ENCODE measurements at places on chromosomes 7 and 10.

DNA sequence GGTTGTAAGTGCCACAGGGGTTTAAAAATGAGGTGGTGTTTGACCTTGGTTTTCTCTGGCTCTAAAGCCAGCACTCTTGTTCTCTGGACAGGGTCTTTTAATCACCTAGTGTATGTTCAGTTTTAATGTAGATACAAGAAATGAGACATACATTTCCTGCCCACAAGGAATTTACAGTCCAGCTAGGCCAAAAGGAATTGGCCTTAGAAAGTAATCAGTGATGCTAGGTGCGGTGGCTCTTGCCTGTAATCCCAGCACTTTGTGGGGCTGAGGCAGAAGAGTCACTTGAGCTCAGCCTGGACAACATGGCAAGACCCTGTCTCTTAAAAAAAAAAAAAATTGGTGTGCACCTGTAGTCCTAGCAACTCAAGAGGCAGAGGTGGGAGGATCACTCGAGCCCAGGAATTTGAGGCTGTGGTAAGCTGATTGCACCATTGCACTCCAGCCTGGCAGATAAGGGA lies 100.2 kb downstream of the LRMDA start:
- DNase-seq: no peak
- H3K4me1 ChIP-seq: peaks cover 5% of the 10 kb centered on the region
- no peaks in the 10 kb centered on the region for H3K36me3 ChIP-seq

DNA sequence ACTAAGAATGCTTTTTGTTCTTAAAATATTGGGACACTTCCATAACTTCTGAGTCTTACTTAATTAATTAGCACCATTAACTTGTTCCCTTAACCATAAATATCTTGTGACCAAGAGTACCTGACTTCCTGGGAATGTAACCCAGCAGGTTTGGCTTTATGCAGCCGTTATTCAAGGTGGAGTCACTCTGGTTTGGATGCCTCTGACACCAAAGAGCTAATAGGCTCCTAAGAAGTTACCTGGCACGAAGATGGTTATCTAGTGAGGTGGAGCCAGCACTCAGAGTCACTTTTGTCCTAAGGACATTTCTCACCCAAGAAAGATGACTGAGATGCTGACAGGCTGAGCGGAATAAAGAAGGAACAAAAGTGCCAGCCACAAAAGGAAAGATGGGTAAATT lies 172.3 kb downstream of the C1GALT1 start:
- no peak overlapping the region for H3K4me3 ChIP-seq
- no peaks in the 10 kb centered on the region for H3K36me3 ChIP-seq
- H3K27me3 ChIP-seq: no peaks in the 10 kb centered on the region
- H3K27ac ChIP-seq: peak overlapping the region; percentile 52
- H3K4me1 ChIP-seq: peaks cover 10% of the 10 kb centered on the region

- H3K27ac ChIP-seq: no peak overlapping the region
- H3K4me3 ChIP-seq: no peak overlapping the region
- no peaks in the 10 kb centered on the region for H3K36me3 ChIP-seq
- DNase-seq: no peak
Observed at GRCh38 chr10:128932071-128932820, 534.8 kb upstream of the MGMT start.

DNA sequence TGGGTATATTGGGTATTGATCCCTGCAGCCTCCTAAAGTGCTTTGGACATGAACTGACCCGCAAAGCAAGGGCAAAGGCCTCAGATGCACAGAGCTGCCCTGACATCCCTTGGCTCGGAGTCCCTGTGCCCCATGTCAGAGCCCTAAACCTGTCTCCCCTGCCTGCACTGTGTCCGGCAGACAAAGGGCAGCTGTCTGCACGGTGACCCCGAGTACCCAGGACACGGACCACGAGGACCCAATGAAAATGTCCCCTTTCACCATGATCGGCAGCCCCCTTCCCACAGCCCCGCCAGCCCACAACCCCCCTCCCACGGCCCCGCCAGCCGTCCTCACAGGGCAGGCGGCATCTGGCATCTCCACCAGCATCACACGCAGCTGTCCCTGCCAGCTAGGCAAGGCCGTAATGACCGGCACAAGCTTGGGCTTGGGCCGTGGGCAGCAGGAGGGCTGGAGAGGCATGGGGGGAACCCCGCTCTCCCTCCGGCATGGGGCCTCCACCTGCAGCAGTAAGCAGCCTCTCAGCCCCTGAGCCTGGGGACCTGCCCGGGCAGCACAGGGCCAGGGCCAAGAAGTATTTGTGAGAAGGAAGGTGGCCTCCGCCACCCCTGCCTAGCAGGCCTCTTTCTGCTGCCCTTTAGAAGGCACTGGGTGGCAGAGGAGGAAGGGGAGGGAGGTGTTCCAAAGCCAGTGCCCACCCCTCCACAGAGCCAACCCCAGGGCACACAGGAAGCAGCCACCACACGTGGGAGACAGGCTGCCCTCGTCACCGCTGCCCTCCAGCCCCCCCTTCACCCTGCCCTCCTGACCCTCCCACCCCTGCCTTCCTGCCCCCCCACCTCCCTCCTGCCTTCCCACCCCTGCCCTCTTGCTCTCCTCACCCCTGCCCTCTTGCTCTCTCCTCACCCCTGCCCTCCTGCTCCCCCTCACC lies 10.1 kb downstream of the NUDT1 start:
- H3K4me1 ChIP-seq: peaks cover 5% of the 10 kb centered on the region
- H3K36me3 ChIP-seq: peaks cover 13% of the 10 kb centered on the region
- H3K4me3 ChIP-seq: no peak overlapping the region

DNA sequence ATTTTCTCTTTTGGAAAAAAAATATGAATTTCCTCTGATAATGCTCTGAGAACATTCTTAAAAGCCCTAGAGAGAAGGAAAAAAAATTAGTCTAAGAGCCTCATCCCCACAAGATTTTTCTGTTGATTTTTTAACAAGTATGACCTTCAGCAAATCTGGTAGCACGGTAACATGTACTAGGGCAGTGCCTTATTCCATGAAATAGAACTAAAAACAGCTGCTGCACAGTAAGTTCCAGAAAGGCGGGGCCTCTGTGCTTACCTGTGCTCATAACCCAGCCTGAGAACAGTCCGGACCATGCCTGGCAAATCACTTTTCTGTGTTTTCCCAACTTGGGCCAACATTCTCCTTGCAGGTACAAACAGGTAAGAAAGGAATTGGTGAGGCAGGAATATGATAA lies 519.1 kb upstream of the AKR1E2 start:
- no peaks in the 10 kb centered on the region for H3K4me1 ChIP-seq
- H3K27me3 ChIP-seq: no peaks in the 10 kb centered on the region
- DNase-seq: no peak
- H3K36me3 ChIP-seq: no peaks in the 10 kb centered on the region
- H3K27ac ChIP-seq: no peak overlapping the region

GRCh38 chr7:28626221-28626620 lies 213.9 kb downstream of the CREB5 start:
- no peaks in the 10 kb centered on the region for H3K27me3 ChIP-seq
- H3K4me3 ChIP-seq: no peak overlapping the region
- H3K4me1 ChIP-seq: peaks cover 26% of the 10 kb centered on the region
- DNase-seq: no peak
- H3K27ac ChIP-seq: no peak overlapping the region
- no peaks in the 10 kb centered on the region for H3K36me3 ChIP-seq

DNA sequence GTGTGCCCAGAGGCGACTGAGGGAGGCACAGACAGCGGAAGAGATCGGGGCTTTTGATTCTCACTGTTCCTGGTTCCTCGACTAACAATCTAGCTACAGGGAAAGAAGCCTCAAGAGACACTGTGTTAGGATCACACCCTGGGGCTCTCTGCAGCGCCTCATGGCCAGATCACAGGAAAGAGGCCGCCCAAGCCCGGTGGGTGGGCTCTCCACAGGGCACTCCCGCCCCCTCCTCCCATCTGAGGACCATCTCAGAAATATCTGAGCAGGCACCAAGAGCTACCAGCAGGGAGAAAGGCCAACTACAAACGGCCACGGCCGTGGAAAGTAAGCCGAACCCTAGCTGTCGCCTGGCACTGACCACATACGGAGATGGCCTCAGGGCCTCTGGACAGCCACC lies 224.2 kb downstream of the MLLT10 start:
- H3K4me1 ChIP-seq: peaks cover 33% of the 10 kb centered on the region
- H3K4me3 ChIP-seq: no peak overlapping the region
- DNase-seq: no peak

Data from mesothelial cell of epicardium (in vitro differentiated cells).